Adrenal gland (tissue), 19 donors: ENCODE measurements at places on chromosomes 12 and 14. TPM values are rescaled to one million over a fixed set of nuclear protein-coding genes. Genes with fewer than 3 reads are reported as not detected.

The HDAC7 gene
- 184 TPM for polyA plus RNA-seq

The CCDC177 gene
- polyA plus RNA-seq = 0.40 TPM

The ENDOU gene
- polyA plus RNA-seq = 0.51 TPM

The TMEM121 gene
- not detected for polyA plus RNA-seq

The COPS7A gene
- 46.5 TPM for polyA plus RNA-seq

The HCAR2 gene
- polyA plus RNA-seq = 0.98 TPM

The RPGRIP1 gene
- 0.10 TPM for polyA plus RNA-seq

The ACSM4 gene
- polyA plus RNA-seq = not detected

The NDRG2 gene
- 399 TPM for polyA plus RNA-seq

DNA sequence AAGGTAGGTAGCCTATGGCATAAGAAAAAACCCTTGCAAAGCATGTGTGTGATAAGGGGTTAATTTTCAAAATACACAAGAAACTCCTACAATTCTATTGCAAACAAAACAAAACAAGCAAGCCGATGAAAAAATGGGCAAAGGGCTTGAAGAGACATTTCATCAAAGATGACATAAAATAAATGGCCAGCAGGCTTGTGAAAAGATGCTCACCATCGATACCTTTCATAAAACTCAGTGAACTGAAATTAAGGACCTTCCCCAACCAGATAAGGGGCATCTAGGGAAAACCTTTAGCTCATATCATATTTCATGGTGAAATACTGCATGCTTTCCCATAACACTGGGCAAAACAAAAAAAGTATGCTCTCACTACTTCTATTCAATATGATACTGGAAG, 131.2 kb downstream of the PPM1H start:
- DNase-seq = no peak

- DNase-seq = no peak
These were observed 1.7 kb upstream of the HSPB8 start for GRCh38 chr12:119177056-119177325.

DNA sequence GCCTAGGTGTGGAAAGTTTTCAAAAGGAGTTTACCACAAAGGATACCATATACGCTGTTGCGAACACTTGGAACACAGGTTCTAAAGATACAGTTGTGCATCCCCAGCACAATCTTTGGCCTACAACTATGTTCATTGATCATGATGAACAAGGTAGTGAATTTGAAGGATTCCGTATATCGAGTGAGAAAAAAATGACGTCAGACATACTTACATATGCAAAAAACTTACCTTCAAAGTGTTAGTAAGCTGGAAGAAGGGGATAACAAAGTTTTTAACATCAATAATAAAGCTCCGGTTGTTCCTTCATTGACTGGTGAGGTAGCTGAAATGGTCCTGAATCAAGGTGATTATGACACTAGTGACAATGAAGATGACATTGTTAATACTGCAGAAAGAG, 133.9 kb upstream of the PDE3A start:
- no peak for DNase-seq

DNA sequence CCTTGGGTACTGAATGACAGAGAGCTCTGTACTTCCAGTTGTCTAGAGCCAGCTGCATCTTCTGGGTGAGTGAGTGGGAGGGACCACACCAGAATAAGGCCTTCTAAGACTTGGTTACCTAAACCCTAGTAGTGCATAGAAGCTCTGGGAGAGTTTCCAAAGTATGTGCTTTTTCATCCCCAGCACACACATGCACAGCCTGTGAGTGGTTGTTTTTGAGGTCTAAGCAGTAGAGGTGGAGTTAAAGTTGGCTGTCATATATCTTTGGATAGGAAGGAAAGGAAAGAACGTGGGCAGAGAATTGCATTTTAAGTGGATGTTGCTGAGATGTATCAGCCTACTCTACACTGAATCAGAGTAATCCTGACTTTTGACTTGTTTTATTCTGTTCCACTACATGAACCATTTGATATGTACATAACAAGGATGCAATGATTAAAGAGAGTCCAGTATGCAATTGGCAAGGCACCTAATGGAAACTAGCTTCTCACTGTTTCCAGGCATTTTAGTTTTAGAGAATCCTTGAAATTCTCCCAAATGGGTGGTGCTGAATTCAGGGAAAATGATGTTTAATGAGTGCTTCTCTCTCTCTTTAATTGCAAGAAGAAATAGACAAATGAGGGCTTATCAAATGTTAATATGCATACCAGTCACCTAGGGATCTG, 51.8 kb upstream of the PRICKLE1 start:
- DNase-seq = no peak

GRCh38 chr12:111997300-111997699, 15.7 kb downstream of the TMEM116 start:
- no peak for DNase-seq

- DNase-seq = no peak
These were observed 111.0 kb downstream of the BICD1 start for GRCh38 chr12:32217354-32218310.

DNA sequence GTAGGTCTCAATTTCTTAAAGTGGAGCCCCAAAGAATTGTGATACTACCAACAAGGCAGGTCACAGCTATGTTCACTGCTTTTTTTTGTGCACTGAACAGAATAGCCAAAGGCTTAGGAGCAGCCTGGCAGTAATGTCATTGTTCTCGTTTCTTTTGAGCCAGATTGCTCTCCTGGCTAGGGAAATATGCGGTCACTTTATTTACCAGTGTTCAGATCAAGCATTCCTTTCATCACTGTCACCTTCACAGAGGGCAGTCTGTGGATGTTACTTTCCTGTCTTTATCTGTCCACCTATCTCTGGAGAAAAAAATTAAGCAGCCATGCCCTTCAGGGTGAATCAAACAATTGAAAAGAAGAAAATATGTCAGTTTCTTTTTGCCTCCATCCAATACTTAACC, 159.6 kb downstream of the BTG1 start:
- no peak for DNase-seq

DNA sequence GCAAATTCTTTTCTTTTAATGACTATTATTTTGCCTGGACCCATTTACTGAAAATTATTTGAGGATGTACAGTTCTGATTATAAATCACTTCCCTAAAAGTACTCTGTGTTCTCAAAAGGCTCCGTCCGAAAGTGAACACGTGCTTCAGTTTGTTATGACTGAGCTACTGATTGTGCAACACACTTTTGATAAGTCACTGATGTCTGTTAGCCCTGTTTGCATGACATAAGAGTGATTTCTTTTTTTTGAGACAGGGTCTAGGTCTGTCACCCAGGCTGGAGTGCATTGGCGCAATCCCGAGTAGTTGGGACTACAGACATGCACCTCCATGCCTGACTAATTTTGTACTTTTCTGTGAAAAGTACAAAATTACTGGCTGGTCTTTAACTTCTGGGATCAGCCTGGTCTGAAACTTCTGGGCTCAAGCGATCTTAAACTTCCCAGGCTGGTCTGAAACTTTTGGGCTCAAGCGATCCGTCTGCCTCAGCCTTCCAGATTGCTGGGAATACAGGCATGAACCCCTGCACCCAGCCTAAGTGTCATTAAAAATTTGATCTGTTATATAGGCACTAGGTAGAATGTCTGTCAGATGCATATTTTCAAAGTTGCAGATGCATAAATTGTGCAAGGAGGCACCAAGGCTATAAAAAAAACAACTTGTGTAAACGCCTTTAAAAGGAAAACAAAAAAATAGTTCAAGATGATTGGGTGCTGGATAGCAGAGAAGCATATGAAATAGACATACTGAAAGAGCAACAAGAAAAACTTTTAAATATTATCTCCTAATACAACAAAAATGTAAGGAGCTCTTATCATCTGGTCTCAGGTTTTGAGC, 111.5 kb downstream of the SRGAP1 start:
- peak; percentile 67 for DNase-seq

GRCh38 chr12:124035163-124035562, 62.1 kb downstream of the ZNF664 start:
- DNase-seq = no peak

DNA sequence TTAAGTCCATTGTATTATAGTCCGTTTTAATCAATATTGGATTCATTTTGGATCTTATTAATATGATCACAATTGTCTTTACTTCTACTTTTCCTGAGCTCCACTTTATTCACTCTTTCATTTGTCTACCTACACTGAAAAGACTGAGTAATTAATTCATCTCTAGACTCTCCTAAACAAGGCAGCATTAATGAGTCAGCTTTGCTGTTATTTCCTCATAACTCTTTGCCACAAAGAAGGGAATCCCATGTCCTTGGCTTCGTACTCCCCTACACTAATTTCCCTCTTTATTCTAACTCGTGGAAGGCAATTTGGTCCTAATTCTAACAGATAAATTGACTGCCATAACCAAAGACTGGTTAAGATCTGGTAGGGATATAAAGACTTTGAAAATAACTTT, 91.9 kb downstream of the ARMH4 start:
- no peak for DNase-seq

GRCh38 chr14:87139299-87139698, 853.7 kb downstream of the GALC start:
- no peak for DNase-seq

DNA sequence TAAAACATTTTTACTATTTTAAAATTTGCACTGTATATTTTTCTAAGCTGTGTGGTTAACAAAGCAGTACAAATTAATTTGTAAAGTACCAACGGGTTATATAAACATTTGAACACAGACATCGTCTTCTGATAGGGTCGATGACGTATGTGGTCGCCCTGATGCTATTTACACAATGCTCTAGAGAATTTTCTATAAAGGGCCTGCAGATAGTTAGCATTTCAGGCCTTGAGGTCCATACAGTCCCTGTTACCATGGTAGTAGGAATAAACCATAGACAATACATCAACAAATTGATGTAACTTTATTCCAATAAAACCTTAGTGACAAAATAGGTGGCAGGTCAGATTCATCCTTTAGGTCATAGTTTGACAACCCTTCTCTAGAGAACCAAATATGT, 25.7 kb upstream of the PDZRN4 start:
- DNase-seq = no peak

DNA sequence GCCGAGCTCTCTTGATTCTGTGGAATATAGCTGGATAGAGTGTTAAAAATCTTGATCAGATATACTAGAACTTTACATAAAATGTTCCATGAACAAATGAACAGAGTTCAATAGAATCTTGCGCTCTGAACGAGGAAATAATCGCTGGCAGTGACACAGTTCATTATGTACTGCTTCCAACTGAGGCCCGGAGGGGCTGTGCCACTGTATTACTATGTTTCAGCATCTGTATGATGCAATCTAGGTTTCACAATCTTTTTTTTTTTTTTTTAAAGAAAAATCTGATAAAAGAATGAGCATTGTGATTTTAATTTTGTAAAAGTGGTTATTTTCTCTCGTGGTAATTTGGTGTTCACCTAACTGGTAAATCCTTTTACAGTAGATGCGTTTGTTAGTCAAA, 77.2 kb downstream of the FERMT2 start:
- DNase-seq = peak; percentile 30

GRCh38 chr14:71478542-71478941, 453.7 kb upstream of the RGS6 start:
- peak; percentile 22 for DNase-seq

DNA sequence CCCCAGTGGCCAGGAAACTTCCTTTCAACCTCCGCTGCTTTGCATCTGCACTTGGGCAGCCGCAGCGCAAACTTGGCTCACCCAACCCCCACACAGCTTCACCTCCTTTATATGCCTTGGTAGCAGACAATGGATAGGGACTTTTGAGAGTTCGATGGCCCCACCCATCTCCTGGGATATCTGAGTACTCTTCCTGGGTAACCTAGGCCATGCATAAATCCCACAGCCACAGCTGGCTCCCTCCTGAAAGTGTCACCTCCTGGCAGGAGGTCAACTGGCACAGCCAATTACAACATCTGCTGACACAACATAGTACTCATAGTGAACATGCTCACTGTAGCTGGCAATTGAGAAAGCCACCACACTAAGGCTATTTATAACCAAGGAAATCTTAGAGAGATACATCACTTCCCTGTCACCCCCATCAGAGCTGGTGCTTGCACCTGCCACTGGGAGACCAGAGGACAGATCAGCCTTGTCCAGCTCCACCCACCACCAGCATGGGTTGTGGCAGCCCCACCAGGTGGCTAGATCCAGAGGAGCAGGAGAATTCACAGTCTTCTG, 410.0 kb downstream of the SYT1 start:
- DNase-seq = no peak

GRCh38 chr14:73237219-73237785, at the start of gene PAPLN:
Gene PAPLN, plus strand, starts transcription at chr14:73237506. Its CDS starts 2,273 bp downstream, at chr14:73239779.
- DNase-seq = no peak

DNA sequence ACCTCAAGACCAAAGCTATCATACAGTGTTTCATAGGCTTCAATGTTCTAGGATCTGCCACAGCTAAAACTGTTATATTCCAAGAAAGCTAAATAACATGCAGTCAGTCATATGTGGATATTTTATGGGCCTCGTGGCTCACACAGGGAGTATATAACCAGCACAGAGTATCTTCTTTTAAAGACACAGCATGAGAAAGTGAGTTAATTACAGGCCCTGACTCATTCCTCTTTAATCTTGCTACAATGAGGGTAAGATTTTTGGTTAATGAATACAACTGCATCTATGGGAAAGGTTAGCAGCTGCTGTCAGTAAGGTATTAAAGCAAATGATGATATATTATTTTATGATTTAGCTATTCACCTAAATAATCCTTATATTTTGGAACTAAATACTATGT, 111.0 kb downstream of the TRAFD1 start:
- DNase-seq = no peak

DNA sequence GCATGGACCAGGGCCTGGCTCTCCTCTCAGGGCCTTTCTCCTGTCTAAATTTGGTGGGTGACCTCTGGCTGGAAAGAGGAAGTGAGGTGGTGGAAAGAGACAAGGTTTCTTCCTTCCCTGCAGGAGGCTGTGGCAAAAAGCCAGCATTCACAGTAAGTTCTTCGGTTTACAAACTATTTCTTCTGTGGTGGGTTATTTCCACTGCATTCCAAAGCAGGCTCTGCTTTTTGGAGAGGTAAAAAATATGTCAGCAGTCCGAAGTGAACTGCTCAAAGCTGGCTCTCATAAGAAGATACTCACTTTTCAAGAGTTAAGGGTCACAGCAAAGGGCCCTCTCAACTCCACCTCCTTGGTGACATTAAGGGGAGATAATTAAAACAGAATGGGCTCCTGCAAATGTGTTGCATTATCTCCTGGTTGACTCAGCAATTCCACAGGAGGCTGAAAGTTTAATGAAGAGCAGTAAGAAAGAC, 48.9 kb upstream of the POC1B start:
- peak; percentile 18 for DNase-seq

- DNase-seq = no peak
These were observed 93.1 kb downstream of the SLC5A8 start for GRCh38 chr12:101116911-101117310.

GRCh38 chr12:44592626-44593025, 283.5 kb downstream of the NELL2 start:
- no peak for DNase-seq

- DNase-seq = no peak
These were observed 311.5 kb downstream of the NOVA1 start for GRCh38 chr14:26286081-26286912.

- no peak for DNase-seq
These were observed 3.6 kb downstream of the SLC2A14 start for GRCh38 chr12:7869137-7869536.

DNA sequence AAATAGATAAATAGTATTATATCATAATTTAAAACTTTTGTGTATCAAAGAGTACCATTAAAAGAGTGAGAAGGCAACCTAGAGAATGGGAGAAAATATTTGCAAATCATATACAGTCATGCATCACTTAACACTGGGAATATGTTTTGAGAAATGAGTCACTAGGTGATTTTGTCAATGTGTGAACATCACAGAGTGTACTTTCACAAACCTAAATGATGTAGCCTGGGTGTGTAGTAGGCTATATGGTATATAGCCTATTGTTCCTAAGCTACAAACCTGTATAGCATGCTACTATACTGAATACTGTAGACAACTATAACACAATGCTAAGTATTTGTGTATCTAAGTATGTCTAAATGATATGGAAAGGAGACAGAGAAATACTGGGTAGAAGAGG, 48.0 kb upstream of the ARID2 start:
- no peak for DNase-seq

- no peak for DNase-seq
These were observed 17.8 kb downstream of the CDK2AP1 start for GRCh38 chr12:123253641-123254459.
